ENCODE measurements at places on chromosomes 2 and 18.

GRCh38 chr2:17195016-17195415 lies 323.2 kb downstream of the RAD51AP2 start:
- no peak for DNase-seq

DNA sequence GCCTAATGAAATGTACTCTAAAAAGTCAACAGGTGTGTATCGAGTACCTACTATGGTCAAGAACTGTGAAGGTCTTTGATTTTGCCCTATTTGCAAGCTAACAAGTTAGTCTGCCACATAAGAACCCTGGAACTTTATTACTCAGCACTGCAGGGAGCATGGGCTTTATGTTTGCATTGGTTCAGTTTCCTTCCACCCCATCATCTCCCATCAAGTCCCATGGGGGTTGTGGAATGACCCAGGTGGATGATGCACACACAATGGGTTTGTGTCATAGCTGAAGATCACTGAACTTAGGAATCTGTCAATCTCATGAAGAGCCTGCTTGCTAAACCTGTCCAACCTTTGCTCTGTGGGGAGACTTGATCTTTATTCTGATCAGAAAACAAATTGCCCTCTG lies 265.5 kb downstream of the RPRM start:
- no peak for DNase-seq

DNA sequence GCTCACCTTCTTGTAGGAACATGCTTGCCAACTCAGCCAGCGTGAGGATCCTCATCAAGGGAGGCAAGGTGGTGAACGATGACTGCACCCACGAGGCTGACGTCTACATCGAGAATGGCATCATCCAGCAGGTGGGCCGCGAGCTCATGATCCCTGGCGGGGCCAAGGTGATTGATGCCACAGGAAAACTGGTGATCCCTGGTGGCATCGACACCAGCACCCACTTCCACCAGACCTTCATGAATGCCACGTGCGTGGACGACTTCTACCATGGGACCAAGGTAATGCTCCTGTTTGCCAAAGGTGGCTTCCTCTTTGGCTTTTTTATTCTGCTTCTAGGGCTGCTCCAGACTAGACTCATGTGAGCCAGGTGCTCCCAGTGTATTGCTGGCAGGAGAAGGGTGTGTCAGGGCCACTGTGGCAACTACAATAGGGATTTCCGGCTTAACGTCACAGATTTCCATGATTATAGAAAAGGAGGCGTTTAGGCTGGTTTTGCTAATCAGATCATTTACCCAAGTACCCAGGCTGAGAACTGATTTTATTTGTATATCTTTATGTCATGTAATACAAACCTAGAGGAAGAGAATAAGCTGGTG lies 50.6 kb downstream of the DPYSL5 start:
- DNase-seq: peak; percentile 40

DNA sequence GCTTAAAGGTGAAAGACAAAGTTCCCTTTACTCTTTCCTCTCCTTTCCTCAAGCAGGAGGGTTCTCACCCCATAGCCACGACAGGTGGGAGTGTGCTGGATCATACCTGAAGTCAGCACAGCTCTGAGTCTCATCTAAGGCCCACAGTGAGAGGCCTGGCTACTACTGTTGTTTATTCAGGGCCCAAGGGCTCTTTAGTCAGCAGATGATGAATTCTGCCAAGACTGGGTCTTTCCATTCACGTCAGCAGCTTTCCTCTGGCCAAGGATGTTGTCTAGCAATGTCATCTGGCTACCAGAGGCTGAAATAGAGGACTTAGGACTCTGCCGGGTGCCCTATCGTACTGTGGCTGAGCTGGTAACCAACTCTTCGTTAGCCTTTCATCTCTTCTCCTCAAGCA lies 308.4 kb upstream of the THUMPD2 start:
- DNase-seq: peak; percentile 15

GRCh38 chr2:106261871-106262321 lies 67.8 kb upstream of the UXS1 start:
- no peak for DNase-seq

- no peak for DNase-seq
Measured at GRCh38 chr2:158144914-158145625, 43.4 kb downstream of the UPP2 start.

GRCh38 chr18:78138983-78139496 lies 840.6 kb upstream of the SALL3 start:
- no peak for DNase-seq

Data from mucosa of descending colon (tissue), 3 donors.